T-cell (primary cell): ENCODE measurements at places on chromosomes 4 and X. TPM values are rescaled to one million over a fixed set of nuclear protein-coding genes. Genes with fewer than 3 reads are reported as not detected.

Gene ARHGAP4
- 420 TPM for total RNA-seq

- no peak for DNase-seq
Measured at GRCh38 chr4:2515830-2516550, 20.5 kb upstream of the FAM193A start.

DNA sequence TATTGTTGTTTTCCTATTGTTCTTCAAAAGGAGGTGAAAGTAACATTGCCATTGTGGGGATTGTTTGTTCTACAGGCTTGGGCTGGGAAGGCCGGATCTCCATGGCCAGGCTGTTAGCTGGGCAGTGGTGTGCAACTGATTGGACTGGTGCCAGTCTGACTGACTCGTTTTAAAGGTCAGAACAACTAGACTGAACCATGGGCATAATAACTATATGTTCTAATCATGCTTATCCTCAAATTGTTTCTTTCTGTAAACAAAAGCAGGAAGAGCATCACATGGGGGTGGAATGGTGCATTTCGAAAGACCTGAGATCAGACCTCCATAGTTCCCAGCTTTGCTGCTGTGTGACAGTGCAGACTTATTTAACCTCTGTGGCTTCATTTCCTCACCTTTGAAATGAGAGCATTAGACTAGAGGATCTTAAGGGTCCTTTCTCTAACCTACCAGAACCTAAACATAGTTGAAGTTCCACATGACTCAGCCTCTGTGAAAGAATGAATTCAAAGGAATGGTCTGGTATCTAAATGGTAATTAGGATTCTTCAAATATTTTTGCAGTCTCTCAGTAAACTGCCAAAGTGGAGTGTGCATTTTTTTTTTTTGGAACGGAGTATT is 66.7 kb upstream of the PGRMC2 start:
- DNase-seq, result no peak

DNA sequence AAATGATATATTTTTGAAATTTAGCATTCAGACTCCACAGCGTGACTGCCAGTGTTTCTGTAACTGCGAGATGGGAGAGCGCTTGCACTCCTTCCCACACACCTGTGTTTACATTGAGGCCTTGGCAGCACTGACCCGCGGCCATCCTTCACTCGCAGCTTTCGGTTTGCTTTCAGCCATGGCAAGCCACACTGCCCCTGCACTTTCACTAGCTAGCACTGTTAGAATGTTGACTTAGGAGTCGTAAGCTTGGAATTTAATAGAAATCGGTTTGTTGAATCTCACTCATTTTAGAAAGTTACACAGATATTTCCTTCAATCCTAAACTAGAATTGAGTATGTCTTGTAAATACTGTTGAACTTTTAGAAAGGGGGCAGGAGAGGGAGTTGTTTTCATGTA is 136.2 kb downstream of the CFAP299 start:
- no peak for DNase-seq

- DNase-seq, result no peak
Measured at GRCh38 chrX:6184900-6185515, 43.7 kb downstream of the NLGN4X start.

Gene RNF212
- 3.9 TPM for total RNA-seq
